ENCODE measurements at places on chromosomes 5 and 9. TPM values are rescaled to one million over a fixed set of nuclear protein-coding genes. Genes with fewer than 3 reads are reported as not detected.

Gene PHYHD1
- total RNA-seq, result 1.2 TPM

Gene PKD2L2
- total RNA-seq, result not detected

Gene GLDC
- total RNA-seq, result 0.34 TPM

Gene PTGES
- total RNA-seq, result not detected

Gene RLN2
- total RNA-seq, result 1.8 TPM

Gene FOXD1
- 0.07 TPM for total RNA-seq

Gene CNTRL
- 85.8 TPM for total RNA-seq

Gene DBH
- total RNA-seq, result not detected

Gene ZNF354C
- total RNA-seq, result 3.7 TPM

Gene GNA14
- not detected for total RNA-seq

Gene STPG3
- total RNA-seq, result not detected

Gene INIP
- total RNA-seq, result 36.1 TPM

Gene MEGF10
- not detected for total RNA-seq

Gene JAKMIP2
- 7.6 TPM for total RNA-seq

Gene NR2F1
- not detected for total RNA-seq

Gene C9orf57
- not detected for total RNA-seq

Gene C5orf52
- not detected for total RNA-seq

All from T-helper 2 cell treated with Interferon-gamma antibody and Interleukin-4, amounts not matched to agents 100 ng/mL and 5 ng/mL, for 36 hours (primary cell).